ENCODE measurements at places on chromosomes 5 and 9.

- DNase-seq: no peak
Measured at GRCh38 chr5:149418910-149419531, 39.9 kb upstream of the IL17B start.

GRCh38 chr9:82883436-82883835 lies 179.5 kb downstream of the RASEF start:
- DNase-seq: no peak

- DNase-seq: no peak
Measured at GRCh38 chr9:87572719-87573118, 75.1 kb downstream of the DAPK1 start.

DNA sequence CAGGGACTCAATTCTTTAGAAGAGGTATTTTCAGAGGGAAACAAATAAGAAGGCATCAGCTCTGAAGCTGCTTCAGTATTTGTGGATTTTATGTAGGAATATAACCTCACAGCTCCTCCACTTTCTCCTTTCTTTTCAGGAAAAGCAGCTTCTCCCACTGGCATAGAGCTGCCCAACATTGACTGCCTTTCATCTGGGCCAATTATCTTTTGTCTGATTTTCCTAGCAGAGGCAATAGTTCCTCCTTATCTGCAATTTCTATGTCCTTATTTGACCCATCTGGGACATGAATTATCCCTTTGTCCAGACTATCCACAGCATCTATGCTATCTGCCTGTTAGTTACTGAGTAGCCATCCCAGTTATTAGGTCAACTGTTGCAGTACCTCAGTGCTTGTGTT lies 1671.2 kb upstream of the ACO1 start:
- no peak for DNase-seq

GRCh38 chr5:150625831-150626746 lies 14.4 kb upstream of the SYNPO start:
- DNase-seq: no peak

GRCh38 chr5:72790186-72790585 lies 26.3 kb upstream of the TNPO1 start:
- DNase-seq: no peak
